Activated naive CD8-positive, alpha-beta T cell treated with anti-CD3 and anti-CD28 coated beads, Interleukin-2, amount 10 ng/mL, durations not matched to agents 7 days and 5 days (primary cell): ENCODE measurements at places on chromosomes 16 and 17. TPM values are rescaled to one million over a fixed set of nuclear protein-coding genes. Genes with fewer than 3 reads are reported as not detected.

Gene PTGES3L
- 0.39 TPM for total RNA-seq

Gene RTN4RL1
- total RNA-seq, result 0.45 TPM

Gene GJD3
- 0.48 TPM for total RNA-seq

Gene DNAH2
- total RNA-seq, result not detected

Gene ATP1B2
- total RNA-seq, result 0.14 TPM
